Astrocyte of the hippocampus (primary cell): ENCODE measurements at places on chromosomes 2 and 18.

DNA sequence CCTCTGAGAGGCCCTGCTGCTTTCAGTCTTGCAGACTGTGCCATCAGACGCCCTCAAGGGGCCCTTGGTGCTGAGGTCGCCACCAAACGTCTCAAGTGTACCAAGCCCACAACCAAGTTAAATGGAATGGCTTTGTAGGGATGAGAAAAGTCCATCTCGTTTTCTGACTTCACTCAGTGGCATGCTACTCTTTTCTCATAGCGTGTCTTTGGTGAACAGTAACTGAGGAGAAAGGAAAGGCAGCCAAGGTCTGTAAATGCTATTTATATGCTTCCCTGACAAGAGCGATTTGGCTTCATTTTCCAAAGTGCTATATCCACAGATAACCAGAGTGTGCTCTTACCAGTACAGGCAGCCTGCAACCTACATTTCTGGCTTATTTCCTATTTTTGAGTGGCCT lies 123.0 kb downstream of the MTX2 start:
- no peak for DNase-seq

DNA sequence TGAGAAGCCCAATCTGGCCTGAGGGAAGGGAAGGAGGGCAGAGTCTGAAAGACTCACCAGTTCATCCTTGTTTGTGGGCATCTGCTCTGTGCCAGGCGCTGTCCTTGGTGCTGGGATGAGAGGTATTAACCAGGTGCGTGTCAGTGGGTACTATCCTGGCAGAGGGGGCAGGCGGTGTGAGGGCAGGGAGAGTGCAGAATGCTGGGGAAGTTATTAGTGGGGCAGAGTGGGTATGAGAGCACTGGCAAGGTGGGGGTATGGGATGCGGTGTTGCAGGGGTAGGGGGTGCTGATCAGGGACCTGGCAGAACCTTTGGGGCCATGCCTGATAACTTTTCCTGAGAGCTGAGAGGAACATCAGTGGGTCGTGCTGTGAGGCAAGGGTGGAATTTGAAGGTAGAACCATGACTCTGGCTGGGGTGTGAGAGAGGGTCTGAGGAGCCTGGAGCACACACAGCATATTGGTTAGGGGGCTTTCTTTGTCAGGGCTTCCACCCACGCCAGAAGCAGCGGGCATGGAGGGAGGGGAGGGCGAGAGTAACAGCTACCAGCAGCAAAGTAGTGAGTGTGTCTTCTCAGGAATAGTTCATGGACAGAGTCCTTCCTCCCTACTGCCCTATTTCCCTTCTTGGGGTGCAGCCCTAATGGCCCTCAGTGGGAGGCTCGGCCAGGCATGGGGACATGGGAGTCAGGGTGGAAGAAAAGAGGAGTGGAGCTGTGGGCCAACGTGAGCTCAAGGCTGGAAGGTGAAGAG lies 290.7 kb downstream of the CYP26B1 start:
- DNase-seq, result peak; percentile 56

GRCh38 chr2:128490881-128491691 lies 172.4 kb upstream of the HS6ST1 start:
- DNase-seq, result no peak

DNA sequence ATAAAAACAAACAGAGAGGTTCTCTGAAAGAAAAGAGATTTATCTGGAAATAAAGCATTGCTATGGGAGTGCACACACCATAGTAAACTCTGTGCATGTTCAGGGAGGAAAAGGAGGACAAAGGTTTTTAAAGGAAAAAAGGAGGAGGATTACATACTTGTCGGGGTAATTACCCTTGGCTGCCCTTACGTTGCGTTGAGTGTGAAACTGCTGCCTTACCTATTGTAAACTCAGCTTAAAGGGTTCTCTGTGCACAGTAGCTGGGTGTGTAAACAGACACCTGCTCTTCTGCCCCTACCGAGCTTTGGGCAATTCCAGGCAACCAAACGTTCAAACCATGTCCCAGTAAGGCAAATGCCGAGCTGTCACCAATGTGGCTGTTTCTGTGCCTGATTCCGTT lies 29.6 kb upstream of the PXDN start:
- no peak for DNase-seq

DNA sequence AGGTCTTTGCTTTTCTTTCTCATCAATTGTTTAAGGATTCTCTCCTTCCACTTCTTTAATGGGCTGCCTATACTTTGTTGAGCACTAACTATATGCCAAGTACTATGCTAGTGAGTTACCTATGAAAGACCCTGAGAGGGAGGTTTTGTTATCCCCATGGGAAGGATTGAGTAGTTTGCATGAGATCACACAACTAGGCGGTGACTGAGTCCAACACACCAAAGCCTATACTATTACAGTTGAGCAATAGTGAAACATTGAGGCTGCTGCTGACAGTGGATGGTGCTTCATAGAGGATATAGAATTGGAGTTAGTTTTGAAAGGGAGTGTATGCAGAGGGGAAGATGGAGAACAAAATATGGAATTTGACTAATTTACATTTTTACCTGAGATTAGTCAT lies 15.8 kb downstream of the NABP1 start:
- DNase-seq, result no peak
